ENCODE measurements at places on chromosomes 6 and 20.

DNA sequence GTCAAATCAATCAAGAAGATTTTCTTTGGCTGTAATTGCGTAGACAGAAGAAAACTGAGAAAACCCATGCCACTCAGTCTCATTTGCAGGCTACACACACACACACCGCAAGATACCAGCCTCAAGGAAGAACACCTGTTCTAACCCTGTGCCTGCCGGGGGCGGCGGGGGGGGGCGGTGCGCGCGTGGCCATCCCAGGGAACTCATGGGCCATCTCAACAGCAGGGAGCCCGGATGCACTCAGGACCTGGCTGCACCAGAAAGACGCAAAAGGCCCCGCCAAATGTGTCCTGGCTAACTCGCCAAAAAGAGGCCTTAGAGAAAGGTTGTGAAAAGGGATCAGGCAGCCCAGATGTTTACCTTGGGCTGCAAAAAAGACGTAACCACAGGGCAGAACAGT lies 2.1 kb downstream of the B3GAT2 start:
- DNase-seq: no peak

DNA sequence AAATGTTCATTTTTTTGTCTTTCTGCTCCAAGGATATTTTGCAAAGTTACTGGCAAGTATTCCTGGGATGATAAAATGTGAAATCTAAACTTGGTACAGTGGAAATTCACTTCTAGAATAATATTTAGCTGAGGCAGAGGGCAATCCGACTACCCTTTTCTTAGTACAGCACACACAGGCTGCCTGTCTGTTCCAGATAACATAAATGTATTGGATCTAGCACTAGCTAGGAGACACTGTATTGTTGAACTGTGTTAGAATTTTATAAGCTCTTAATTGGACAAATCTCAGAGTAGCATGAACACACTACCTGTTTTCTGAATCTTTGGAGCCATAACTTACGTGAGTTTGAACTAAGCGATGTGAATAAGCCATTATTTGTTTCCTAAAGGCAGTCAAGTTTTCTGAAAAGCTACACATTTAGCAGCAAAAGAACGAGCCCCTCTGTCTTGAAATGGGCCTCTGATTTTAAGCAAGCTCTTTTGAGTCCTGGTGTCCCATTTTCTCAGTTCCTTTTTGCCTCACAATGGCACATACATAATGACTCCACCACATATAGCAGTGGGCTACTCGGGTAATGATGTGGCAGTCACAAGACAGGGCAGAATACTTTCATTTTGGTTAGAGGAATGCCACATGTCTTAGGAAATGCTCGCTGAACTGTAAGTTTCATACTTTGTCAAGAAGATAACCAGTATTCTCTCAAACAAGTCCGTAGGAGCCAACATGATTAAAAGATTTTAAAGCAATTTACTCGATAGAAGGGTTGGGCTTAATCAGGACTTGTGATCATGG lies 116.5 kb upstream of the ESR1 start:
- no peak for DNase-seq

- no peak for DNase-seq
Measured at GRCh38 chr20:43830883-43831282, 83.8 kb upstream of the TOX2 start.

DNA sequence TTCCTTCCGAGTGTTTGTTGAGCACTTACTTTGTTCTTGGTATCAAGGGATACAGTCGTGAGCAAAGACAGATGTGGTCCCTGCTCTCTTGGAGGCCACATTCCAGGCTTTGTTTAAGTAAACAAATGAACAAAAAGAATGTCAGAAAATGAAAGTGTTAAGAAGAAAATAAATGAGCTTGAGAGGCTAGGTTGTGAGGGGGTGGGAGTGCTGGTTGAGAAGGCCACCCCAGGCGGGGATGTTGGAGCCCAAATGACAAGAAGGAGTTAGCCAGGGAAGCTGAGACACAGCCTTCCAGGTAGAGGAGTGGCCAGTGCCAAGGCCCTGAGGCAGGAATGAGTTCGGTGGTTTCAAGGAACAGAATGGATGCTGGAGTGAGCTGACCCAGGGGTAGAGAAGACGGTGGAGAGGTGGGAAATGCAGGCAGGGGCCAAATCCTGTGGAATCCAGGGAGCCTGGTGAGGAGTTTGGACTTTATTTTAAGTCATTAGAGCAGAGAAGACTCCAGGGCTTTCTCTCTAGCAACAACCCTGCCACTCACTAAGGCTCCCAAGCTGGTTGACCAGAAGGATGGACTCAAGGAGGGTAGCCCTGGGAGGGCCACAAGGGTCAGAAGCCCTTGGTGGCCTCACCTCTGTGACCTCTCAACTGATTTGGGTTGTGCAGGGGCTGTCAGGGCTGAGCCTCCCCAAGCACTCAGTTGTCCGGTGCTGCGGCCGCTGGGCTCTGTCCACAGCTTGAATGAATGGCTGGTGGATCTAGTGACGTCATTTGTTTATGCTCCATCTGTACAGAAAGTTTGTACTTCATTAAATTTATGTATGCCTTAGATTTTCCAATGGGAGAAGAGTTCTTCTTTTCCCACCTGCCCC lies 66.0 kb upstream of the STX16 start:
- DNase-seq: no peak

- DNase-seq: no peak
Measured at GRCh38 chr20:15022921-15023320, 685.5 kb upstream of the FLRT3 start.

GRCh38 chr20:21557241-21558020 lies 43.6 kb upstream of the NKX2-2 start:
- no peak for DNase-seq

- no peak for DNase-seq
Measured at GRCh38 chr6:65787787-65788186, 80.8 kb upstream of the EYS start.

DNA sequence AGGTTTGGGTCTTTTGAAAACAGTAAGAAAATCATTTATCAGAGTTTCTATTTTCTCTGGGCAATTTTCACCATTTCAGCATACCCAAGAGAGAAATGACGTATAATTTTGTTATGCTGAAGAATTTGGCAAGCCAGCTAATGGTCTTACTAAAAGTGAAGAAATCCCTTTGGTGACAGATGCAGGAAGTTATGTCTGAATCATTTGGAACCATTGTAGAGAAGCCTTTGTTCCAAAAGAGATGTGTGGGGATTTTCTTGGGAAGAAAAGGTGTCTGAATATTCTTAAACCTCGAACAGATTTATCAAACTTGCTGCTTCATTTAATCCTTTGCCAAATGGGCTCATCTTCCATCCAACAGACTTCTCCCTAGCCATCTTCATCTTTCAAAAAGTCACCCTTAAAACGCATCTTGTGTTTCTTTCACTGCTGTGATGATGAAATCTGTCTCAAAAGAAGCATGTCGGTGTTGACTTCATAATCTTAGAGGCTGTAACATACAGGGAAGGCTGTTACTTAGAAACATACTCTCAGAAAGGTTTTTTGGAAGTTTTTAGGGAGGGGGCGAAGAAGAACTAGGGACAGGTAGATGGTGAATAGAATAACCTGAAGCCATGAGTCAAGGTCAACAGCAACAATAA lies 39.5 kb downstream of the CITED2 start:
- no peak for DNase-seq

All from activated CD8-positive, alpha-beta memory T cell treated with anti-CD3 and anti-CD28 coated beads for 1 hour (primary cell).